ENCODE measurements at places on chromosomes 1 and 21.

DNA sequence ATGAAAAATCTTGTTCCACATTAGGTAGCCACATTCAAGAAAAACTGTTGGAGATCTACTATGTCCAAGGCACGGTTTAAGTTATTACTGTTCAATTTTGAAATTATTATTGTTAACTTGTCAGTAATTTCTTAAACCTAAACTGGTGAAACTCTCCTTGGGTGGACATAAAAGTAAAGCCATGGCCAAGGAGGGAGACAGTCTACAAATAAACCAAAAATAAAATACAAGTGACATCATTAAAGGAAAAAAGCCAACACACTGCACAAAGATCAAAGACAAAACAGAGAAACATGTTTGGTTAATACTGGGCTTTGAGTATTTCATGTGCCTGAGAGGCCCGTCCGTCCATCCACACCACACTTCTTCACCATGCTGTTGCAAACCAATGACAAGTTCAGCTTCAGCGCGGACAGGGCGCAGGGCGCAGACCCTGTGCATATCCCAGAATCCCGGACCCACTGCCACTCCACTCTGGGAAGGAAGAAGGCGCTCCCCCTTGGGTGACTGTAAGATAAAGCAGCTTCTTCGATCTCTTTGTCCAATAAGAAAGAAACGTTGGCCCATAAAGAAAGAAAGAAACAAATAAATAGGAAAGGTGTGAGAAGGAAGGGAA lies 918 bp upstream of the RASAL2 start:
- no peaks in the 10 kb centered on the region for H3K4me1 ChIP-seq
- peak overlapping the region; percentile 85 for H3K4me3 ChIP-seq
- peak overlapping the region; percentile 9 for H3K27ac ChIP-seq
- no peaks in the 10 kb centered on the region for H3K27me3 ChIP-seq
- no peak for DNase-seq

GRCh38 chr1:33295450-33296081 lies 25.3 kb downstream of the A3GALT2 start:
- H3K4me1 ChIP-seq = peaks cover 7% of the 10 kb centered on the region
- no peak overlapping the region for H3K4me3 ChIP-seq
- peaks cover 36% of the 10 kb centered on the region for H3K36me3 ChIP-seq
- peak; percentile 85 for DNase-seq
- no peaks in the 10 kb centered on the region for H3K27me3 ChIP-seq
- no peak overlapping the region for H3K27ac ChIP-seq

GRCh38 chr1:77283701-77284425 lies 2.0 kb downstream of the AK5 start:
- no peak overlapping the region for H3K27ac ChIP-seq
- H3K4me3 ChIP-seq = peak overlapping the region; percentile 94
- DNase-seq = peak; percentile 17
- H3K36me3 ChIP-seq = no peaks in the 10 kb centered on the region

DNA sequence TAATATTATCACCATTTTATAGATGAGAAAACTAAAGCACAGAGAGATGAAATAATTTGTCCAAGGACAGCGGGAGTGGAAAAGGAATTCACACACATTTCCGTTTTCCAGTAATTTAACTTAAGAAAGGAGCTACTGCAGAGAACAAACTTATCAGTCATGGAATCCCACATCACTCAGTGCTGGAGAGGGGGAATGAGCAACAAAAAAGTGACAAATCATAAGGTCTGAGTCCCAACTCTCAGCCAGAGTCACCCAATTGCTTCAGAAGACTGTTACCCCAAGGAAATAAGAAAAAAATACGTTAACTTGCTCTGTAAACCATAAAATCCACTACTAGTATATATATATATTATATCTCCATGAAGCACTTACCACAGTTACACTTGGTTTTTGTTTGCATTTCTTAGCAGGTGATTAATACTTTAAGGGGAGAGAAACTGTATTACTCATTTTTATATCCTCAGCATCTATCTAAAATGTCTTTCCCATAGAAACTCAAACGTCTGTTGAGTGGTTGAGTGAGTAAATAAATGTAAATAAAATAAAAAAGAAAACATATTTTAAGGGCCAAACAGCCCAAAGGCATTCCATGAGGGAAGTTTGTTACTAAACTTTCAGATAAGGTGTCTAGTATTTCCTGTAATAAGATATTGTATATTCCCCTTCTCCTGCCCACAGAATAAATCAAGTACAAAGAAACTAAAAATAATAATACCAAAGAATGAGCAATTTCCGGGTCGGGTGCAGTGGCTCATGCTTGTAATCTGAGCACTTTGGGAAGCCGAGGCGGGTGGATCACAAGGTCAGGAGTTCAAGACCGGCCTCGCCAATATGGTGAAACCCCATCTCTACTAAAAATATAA lies 76.8 kb downstream of the SLC45A1 start:
- no peaks in the 10 kb centered on the region for H3K27me3 ChIP-seq
- peak overlapping the region; percentile 10 for H3K27ac ChIP-seq
- H3K36me3 ChIP-seq = peaks cover 56% of the 10 kb centered on the region
- peaks cover 11% of the 10 kb centered on the region for H3K4me1 ChIP-seq

DNA sequence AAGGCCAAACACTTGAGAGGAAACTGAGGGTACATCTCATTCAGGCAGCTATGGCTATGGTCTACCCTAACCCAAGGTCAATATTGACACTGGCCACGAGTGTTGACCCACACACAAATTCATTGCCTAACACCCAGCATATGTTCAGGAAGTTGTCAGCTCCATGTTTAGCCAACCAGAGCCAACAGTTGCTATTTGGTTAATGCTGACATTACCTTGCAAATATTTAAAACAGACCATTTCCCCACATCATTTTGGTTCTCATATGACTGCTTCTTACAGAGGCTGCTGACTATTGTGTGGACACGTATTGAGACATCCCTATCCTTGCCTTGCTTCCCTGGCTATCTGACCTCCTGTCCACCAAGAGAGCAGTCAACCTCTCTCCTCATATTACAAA lies 97.3 kb downstream of the LMX1A start:
- no peak overlapping the region for H3K4me3 ChIP-seq
- no peaks in the 10 kb centered on the region for H3K4me1 ChIP-seq
- H3K27me3 ChIP-seq = peaks cover 31% of the 10 kb centered on the region
- H3K27ac ChIP-seq = no peak overlapping the region
- DNase-seq = no peak
- no peaks in the 10 kb centered on the region for H3K36me3 ChIP-seq

DNA sequence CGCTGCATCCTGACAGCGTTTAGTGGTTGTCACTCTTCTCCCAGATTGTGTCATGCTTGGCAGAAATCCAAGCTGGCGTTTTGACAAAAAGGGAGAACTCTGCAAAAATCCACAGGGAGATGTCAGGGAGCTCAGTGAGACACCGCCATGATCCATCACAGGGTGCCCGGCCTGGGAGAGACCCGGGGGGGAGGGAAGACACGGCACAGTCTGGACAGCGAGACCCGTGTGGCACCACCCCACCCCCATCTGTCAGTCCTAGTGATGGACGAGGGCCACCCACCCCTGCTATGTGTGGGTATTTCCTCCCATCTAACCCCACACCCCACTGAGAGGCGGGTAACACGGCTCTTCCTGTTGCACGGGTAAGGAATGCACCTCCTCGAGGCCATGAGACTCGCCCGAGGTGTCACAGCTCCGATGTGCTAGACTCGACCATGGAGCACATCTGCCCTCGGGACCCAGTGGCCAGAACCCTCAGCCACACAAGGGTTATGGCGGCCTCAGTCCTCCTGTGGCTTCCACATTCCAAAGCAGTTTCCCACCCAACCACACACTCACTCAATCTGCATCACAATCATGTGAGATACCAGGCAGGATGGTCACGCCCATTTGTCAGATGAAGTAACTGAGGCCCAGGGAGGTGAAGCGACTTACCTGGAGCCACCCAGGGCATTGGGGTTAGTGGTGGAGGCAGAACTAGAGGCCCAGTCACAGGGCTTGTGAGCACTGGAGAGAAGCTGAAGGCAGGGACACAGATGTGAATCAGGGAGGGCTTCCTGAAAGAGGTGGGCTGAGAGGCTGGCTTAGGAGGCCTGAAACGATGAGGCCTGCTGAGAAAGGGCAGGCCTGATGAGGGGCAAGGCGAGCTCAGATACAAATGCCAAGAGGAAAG lies 688.5 kb downstream of the MATN1 start:
- no peak overlapping the region for H3K4me3 ChIP-seq
- H3K27ac ChIP-seq = no peak overlapping the region
- DNase-seq = no peak
- H3K27me3 ChIP-seq = peaks cover 46% of the 10 kb centered on the region
- H3K4me1 ChIP-seq = peaks cover 8% of the 10 kb centered on the region
- no peaks in the 10 kb centered on the region for H3K36me3 ChIP-seq

GRCh38 chr1:93042187-93043056 lies 36.7 kb upstream of the MTF2 start:
- H3K4me3 ChIP-seq = no peak overlapping the region
- no peaks in the 10 kb centered on the region for H3K36me3 ChIP-seq
- H3K27me3 ChIP-seq = no peaks in the 10 kb centered on the region
- DNase-seq = no peak
- no peak overlapping the region for H3K27ac ChIP-seq

DNA sequence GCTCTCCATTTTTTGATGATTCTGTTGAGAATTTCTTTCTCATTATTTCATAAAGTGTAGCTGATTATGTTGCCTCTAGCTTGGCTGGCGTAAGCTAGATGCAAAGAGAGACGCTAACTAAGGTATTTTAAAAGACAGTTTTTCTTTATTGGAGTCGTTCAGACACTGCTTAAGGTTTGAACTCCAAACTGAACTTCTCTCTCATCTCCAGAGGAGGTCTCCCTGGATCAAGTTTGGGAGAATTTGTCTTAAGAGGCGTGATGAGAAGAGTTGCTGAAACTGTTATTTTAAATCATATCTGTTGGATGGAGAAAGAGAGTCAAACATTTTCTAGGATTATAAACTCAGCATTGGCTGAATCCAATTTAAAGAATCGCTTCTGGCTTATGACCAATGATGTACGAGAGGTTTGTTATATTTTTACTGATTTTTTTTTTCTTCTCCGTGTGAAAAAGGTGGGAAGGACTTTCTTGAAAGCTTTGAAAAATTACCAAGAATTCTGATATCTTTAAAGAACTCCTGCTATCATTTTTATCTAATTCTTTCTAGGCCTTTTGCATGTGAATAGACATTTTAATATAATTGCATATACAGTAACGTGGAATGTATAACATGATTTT lies 34.0 kb downstream of the MAP3K7CL start:
- no peaks in the 10 kb centered on the region for H3K27me3 ChIP-seq
- peak; percentile 86 for DNase-seq
- no peak overlapping the region for H3K4me3 ChIP-seq
- H3K36me3 ChIP-seq = peaks cover 9% of the 10 kb centered on the region
- peak overlapping the region; percentile 45 for H3K27ac ChIP-seq
- H3K4me1 ChIP-seq = peaks cover 3% of the 10 kb centered on the region

GRCh38 chr1:78351551-78352216 lies 139.1 kb upstream of the PTGFR start:
- H3K4me1 ChIP-seq = no peaks in the 10 kb centered on the region
- H3K27me3 ChIP-seq = no peaks in the 10 kb centered on the region
- no peak for DNase-seq
- H3K4me3 ChIP-seq = no peak overlapping the region
- H3K36me3 ChIP-seq = no peaks in the 10 kb centered on the region

DNA sequence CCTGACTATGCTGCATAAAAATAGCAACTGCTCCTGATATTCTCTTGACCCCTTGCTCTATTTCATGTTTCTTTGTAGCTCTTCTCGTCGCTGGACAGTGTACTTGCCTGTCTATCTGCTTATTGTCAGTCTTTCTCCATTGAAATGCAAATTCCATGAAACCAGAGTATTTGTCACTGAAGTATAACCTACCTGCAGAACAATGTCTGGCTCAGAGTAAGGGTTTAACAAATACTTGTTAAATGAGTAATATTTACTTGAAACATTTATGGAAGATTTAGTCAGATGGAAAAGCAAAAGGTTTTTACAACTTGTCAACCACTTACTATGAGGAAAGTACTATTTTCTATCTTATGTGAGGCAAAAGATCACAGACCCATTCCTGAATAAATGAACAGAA lies 19.9 kb upstream of the ERICH3 start:
- H3K4me1 ChIP-seq = no peaks in the 10 kb centered on the region
- no peaks in the 10 kb centered on the region for H3K27me3 ChIP-seq
- H3K4me3 ChIP-seq = no peak overlapping the region
- DNase-seq = no peak
- peak overlapping the region; percentile 6 for H3K27ac ChIP-seq

GRCh38 chr1:79808816-79809475 lies 802.4 kb upstream of the ADGRL4 start:
- H3K4me3 ChIP-seq = no peak overlapping the region
- H3K4me1 ChIP-seq = no peaks in the 10 kb centered on the region
- H3K27ac ChIP-seq = no peak overlapping the region
- no peaks in the 10 kb centered on the region for H3K27me3 ChIP-seq

DNA sequence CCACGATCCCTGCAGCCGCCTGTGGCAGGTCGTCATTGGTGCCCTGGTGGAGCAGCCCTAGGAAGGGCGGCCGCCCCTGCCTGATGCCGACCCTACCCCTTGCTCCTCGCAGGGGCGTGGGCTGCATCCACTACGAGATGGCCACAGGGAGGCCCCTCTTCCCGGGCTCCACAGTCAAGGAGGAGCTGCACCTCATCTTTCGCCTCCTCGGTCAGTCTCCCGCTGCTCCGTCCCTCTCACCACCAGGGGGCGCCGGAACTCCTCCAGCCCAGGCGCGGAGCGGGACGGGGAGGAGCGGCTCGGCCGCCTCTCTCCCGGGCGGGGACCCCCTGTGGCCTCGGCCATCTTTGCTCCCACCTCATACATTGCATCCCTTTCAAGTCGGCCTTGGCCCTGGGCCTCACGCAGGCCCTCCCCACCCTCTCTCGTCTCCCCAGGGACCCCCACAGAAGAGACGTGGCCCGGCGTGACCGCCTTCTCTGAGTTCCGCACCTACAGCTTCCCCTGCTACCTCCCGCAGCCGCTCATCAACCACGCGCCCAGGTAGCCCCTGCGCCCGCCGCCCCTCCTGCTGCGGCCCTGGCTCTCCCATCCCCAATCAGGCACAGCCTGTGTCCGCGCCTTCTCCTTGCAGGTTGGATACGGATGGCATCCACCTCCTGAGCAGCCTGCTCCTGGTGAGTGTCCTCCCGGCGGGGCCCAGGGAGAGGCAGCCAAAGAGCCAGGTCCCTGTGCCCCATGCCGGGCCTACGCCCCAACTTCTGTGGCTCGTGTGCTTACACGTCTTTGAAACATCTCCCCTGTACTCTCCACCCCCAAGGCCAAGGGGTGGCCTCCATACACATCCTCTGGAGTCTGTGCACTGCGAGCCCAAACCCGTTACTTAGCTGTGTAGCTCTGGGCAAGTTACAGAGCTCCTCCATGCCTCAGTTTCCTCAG lies 24.7 kb downstream of the CDK18 start:
- peak; percentile 61 for DNase-seq
- H3K27me3 ChIP-seq = peaks cover 56% of the 10 kb centered on the region
- H3K4me3 ChIP-seq = peak overlapping the region; percentile 70
- H3K27ac ChIP-seq = no peak overlapping the region
- H3K4me1 ChIP-seq = peaks cover 8% of the 10 kb centered on the region

GRCh38 chr1:214958486-214958885 lies 124.1 kb upstream of the KCNK2 start:
- peak overlapping the region; percentile 53 for H3K4me3 ChIP-seq
- H3K27me3 ChIP-seq = no peaks in the 10 kb centered on the region
- H3K27ac ChIP-seq = no peak overlapping the region
- DNase-seq = no peak

- peaks cover 3% of the 10 kb centered on the region for H3K4me1 ChIP-seq
- no peak for DNase-seq
- no peak overlapping the region for H3K27ac ChIP-seq
- H3K4me3 ChIP-seq = no peak overlapping the region
- peaks cover 17% of the 10 kb centered on the region for H3K36me3 ChIP-seq
Measured at GRCh38 chr1:43850591-43851233, 82.9 kb upstream of the ARTN start.

- no peaks in the 10 kb centered on the region for H3K27me3 ChIP-seq
- H3K36me3 ChIP-seq = no peaks in the 10 kb centered on the region
- DNase-seq = no peak
- H3K4me1 ChIP-seq = peaks cover 11% of the 10 kb centered on the region
- H3K27ac ChIP-seq = peak overlapping the region; percentile 33
- peak overlapping the region; percentile 8 for H3K4me3 ChIP-seq
Measured at GRCh38 chr1:201763455-201764140, 65.4 kb upstream of the IPO9 start.
